ENCODE measurements at places on chromosomes 13 and 19.

DNA sequence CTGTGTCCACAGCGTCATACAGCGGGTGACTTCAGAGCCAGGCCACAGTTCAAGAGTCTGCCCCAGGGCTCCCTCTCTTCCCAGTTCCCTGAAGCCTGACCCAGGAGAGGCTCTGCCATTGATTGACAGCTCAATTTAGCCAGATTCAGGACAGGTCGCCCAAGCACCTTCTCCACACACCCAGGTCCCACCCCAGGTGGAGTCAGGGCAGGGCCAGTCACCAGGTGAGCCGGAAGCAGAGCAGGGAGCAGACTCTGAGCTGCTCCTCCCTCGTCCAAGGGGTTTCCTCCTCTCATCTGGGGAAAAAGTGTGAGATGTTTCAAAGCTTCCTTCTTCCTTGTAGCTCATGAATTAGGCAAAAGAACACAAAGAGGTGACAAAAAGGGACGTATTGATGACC, 5.6 kb downstream of the CEACAM7 start:
- DNase-seq: no peak

- DNase-seq: no peak
These were observed 811 bp upstream of the PRMT1 start for GRCh38 chr19:49676136-49676783.

- no peak for DNase-seq
These were observed 58.5 kb downstream of the DGKH start for GRCh38 chr13:42106998-42107397.

DNA sequence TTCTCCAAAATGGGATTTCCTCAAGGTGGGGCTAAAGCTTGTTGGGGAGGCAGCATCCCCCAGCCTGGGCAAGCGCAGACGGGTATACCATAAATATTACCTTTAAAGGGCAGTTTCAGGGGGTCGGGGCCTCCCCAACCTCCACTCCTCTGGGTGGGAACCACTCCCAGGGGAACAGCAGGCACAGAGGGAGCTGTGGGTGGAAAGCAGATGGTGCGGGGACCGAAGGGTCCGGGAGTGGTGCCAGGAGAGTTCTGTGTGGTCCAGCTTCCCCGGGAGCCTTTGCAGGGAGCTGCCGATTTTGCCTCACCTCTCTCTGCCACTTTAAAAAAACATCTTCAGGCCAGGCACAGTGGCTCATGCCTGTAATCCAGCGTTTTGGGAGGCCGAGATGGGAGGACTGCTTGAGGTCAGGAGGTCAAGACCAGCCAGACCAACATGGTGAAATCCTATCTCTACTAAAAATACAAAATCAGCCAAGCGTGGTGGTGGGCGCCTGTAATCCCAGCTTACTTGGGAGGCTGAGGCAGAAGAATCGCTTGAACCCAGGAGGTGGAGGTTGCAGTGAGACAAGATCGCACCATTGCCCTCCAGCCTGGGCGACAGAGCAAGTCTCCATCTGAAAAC, 5.5 kb downstream of the MAST3 start:
- DNase-seq: no peak

- no peak for DNase-seq
These were observed 310.9 kb downstream of the TDRD3 start for GRCh38 chr13:60707878-60708277.
